ENCODE measurements at places on chromosomes 1 and 21.

DNA sequence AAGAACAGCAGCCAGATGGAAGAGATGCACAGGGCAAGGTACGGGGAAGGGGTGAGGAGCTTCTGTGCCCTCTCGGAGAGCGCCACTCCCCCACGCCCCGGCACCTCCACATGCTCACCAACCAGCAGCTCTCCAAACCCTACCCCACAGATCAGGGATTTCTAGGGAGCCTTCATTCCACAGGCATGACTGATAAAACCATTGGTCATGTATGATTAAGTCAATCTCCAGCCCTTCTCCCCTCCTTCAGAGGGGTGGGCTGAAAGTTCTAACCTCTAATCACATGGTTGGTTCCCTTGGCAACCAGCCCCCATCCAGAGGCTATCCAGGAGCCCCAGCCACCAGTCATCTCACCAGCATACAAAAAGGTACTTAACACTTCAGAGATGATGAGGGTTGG, 144.7 kb downstream of the TGFBR3 start:
- DNase-seq: no peak

DNA sequence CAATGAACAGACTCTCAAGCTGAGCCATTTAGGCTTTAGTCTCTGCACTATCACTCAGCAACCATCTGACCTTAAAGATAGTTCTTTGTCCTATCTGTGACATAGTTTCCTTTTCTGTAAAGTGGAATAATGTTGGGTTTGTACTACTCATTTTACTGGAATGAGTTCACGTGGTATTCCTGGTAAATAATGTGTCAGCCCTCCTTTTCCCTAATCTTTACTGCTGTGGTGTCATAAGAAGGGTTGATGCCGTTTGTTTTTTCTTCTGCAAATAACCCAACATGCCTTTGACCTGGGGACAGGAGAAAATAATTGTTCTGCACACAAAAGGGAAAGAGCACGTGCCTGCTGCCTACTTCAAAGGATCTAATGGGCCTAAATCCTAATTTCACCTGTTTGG, 297.8 kb downstream of the BRINP3 start:
- DNase-seq: no peak

DNA sequence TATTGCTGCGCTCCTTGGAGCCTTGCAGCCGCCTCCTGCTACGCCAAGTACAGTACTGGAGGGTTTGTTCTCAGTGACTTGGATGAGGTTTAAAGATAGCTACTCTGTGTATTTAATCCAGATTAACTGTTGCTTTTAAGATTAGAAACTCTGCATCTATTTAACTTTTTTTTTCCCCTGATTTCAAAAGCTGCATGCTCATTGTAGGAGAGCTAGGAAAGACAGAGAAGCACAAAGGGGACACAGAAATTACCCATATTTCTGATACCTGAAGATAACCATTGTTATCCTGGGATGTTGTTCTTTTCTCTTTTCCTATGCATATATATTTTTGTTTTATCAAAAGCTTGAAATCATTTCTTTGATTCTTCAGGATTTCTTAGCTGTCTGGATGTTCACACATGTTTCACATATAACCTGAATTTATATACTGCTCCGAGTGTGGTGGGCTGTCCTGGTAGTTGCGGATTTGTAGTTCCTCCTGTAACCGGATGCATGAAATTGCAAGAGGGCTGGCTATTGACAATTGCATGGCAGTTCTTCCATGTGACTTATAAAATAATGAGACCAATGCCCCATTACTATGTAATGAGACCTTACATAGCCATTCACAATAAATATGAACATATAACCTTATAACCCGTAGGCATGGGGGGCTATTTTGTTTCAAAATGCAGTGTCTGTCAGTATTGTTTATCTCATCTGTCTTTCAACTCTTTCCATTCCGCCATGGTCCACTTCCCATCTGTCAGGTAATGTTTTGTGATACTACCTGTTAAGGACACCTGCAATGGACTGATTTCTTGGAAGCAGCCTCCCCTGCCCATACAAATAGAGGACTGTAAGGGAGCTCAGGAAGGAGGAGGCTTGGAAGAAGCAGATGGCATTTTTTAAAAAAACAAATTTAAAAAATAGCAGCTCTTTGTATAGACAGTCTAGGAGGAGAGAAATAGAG, 1.4 kb downstream of the RAVER2 start:
- DNase-seq: peak; percentile 33

DNA sequence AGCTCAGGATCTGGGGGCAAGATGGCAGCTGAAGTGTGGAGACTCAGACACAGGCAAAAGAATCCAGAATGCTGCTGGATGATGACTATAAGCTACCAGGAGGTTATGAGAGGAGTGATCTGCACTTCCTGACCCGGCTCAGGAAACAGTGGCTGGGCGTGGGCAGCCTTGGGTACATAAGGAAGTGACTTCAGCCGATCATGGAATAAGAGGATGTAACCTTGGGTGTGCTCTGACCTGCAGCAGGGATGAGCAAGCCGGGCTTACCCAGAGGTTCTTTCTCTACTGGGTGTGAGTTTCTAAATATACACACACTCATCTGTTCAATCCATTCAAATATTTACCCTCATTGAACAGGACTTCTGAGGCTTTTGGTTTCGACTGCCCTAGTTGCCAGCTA, 62.7 kb downstream of the CD34 start:
- no peak for DNase-seq

DNA sequence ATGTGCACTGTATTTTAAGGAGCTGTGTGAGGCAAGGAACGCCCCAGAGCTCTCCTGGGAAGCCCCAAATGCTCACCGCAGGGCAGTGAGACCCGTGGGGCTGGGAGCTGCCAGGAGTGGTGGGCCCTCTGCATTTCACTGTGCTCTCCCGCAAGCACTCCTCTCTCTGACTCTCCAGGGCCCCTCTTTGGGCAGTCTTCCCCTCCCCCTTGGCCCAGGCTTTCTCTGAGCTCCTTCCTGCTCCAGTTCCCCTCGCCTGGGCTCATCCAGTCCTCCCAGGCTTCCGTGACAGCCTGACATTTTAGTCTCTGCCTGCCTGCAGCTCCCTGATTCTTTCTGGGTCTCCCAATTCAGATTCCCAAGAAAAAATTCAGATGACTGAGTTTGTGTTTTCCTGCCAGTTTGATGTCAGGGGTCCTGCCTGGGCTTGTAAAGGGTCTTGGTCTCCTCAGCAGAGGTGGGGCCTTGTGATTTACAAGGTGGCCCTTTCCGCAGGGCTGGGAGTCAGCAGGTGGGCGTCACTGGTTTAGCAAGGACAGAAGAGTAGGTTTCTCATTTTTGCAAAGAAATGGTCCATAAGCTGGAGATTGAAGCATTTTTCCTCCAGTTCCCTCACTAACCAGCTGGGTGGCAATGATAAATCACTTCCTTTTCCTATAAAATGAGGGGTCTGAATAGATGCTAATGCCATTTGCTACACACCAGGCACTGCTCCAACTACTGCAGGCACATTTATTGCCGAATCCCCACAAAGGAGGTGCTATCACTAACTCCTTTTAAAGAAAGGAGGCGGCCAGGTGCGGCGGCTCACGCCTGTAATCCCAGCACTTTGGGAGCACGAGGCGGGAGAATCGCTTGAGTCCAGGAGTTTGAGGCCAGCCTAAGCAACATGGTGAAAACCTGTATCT, 1.9 kb upstream of the CA6 start:
- DNase-seq: peak; percentile 25

GRCh38 chr1:146031476-146031875, 9.9 kb upstream of the HJV start:
- DNase-seq: no peak

GRCh38 chr1:50970509-50970887, 453 bp downstream of the CDKN2C start:
- no peak for DNase-seq

DNA sequence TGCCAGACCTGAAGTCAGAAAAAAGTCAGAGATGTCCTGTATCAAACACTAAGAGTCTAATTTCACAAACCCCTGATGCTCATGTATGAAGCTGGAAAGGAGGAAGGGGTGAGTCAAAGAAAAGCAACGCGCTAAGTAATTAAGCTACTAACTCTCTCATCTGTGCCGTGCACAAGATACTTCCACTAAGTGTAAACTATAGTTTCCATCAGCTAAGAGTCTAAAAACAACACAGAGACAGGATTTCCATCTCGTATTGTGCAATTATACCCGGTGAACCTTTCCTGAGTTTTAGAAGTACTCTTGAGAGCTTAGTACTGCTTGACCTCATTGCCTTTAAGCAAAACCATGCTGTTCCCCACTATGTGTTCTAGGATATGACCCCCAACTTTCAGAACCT, 19.0 kb downstream of the DNALI1 start:
- no peak for DNase-seq

DNA sequence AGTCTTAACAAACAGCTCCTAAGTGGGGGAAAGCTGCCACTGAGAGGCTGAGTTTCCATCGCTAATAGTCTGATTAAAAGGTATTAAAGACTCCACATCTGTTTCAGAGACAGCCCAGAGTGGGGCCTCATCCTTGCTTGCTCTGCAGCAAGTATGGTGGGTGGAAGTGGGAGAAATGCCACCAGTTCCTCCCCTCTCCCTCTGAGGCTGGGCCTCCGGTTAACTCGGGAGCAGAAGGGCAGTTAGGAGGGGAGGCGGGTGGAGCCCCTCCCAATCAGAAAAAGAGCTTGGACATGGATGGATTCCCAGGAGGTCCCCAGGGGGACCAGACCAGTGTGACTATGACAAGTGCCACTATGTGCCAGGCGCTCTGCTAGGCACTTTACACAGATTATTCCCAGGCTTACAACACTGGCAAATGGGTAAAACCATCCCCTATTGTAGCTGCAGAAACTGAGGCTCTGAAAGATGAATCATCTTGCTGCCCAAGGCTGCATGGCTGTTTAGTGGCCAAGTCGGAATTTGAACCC, 11.4 kb upstream of the ASCL5 start:
- no peak for DNase-seq

GRCh38 chr1:205802060-205802459, 10.9 kb downstream of the SLC41A1 start:
- DNase-seq: no peak

DNA sequence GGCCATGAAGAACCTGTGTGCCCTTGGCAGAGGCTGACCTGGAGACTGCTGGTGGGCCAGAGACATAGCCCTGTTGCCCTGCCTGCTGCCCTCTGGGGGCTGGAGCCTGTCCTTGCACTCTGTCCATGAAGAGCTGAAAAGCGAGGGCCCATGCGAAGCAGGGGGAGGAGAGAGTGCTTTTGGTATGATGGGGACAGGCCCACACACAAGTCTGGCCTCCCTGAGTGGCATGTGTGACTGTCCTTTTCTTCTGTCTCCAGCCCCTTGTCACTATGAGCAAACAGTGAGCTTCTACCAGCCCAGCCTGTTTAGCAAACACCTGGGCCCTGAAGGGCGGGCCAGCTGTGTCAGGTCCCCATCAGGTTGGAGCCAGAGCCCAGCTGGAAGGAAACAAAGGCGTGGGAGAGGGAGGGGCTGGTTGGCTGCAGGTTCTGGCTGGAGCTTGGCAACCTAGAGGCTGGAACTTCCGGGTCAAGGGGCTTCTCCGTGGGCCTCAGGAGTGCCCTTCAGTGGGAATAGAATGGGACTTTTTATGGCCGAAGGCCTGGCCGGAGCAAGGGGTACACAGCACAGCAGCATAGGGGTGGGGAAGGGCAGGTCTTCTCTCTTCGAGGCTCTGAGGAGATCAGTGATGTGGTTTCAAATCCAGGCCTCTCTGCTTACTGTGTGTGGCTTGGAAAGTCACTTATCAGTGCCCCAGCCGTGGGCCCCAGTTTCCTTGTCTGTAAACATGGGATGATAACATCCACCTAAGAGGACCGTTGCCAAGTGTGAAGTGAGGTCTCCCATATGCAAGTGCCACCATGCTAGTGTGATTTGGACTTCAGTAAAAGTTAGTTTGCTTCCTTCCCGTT, 14.3 kb downstream of the QSOX1 start:
- DNase-seq: peak; percentile 37

DNA sequence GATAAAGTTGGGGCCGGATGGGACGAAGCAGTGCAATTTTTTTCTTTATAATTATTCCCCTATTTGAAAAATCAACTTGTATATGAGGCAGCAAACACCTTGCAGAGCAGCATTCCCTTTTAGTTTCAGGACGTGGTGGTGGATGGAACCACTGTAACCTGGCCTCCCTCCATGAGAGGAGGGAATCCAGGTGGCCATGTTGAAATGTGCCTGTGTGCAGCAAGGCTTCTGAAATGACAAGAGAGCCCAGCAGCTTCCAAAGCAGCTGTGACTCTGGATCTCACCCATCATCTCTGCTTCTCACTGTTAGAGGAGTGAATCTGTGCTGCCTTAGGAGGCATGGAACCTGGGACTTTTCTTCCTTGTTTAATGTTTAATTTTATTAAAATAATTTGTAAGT, 42.3 kb downstream of the NFIA start:
- DNase-seq: no peak

DNA sequence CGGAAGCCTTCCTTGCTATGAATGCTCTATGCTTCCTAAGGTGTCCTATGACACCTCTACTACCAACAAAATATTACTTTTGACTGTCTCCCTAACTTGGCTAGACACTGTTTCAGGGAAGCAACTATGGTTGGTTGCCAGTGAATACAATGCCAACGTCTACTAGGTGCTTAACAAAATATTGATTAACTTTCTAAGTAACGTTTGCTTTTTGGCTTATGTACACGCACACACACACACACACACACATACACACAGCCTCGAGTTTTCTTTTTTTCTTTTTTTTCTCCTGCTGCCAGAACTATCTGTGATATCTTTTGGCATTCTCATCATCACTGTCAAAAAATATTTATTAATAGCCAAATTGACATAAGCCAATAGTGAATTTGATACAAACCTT, 864.0 kb downstream of the PLA2G4A start:
- no peak for DNase-seq

DNA sequence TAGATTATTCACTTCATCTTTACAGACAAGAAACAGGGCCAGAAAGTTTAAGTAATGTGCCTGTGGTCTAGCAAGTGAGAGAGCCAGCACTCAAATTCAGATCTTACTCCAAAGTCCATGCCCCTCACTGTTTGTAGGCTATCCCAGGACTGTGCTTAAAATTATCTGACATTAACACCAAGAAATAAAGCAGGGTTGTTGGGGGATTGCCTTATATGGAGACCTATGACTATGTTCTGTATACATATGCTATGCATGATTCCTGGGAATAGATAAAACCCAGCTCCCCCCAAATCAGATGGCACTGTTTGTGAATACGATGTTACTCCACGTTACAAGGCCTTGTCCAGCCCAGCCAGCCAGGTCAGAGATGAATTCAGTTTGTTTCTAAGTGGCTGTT, 131.6 kb upstream of the HOOK1 start:
- no peak for DNase-seq
